Umbilical cord (tissue), 2 donors: ENCODE measurements at places on chromosomes 11 and 22.

GRCh38 chr11:79481795-79482194, 41.0 kb upstream of the TENM4 start:
- DNase-seq: no peak

- DNase-seq: no peak
Measured at GRCh38 chr11:66728038-66728692, 851 bp downstream of the SPTBN2 start.

- peak; percentile 66 for DNase-seq
Measured at GRCh38 chr11:85694385-85694980, 8.5 kb upstream of the CCDC89 start.

- no peak for DNase-seq
Measured at GRCh38 chr22:24428751-24429410, 1.5 kb downstream of the ADORA2A start.

GRCh38 chr22:48639021-48639795, 1188.5 kb downstream of the BRD1 start:
- no peak for DNase-seq

- peak; percentile 6 for DNase-seq
Measured at GRCh38 chr11:31957674-31958073, 133.2 kb upstream of the RCN1 start.

GRCh38 chr11:65354265-65355012, at the start of gene TIGD3:
TSS of gene TIGD3 (plus strand) at chr11:65354751. CDS start at chr11:65355809, 1,058 bp downstream.
- DNase-seq: peak; percentile 98

DNA sequence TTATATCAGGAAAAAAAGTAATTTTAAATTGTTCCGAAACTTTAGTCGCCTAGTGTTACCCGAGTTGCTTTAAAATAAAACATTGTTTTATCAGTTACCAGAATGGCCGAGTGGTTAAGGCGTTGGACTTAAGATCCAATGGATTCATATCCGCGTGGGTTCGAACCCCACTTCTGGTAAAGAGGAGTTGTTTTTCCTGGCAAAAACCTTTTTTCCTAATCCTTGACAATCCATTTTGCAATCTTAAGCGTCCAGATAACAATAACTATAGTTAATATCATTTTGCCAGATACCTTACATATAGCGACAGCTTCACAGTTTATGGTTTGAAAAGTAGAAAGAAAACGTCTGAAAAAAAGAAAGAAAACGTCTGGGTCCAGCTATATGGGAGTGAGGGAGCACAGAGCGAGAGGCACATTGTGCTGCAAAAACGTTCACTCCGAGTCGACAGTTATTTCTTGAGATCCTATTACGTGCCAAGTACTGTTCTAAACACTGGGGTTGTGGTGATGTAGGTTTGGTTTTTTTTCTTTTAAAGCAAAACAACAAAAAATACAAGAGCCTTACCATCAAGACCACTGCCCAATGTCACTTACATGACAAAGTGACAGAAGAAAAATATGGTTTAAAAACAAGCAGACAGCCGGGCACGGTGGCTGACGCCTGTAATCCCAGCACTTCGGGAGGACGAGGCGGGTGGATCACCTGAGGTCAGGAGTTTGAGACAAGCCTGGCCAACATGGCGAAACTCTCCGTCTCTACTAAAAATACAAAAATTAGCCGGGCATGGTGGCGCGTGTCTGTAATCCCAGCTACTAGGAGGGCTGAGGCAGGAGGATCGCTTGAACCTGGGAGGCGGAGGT, 40.6 kb downstream of the OR4D9 start:
- DNase-seq: peak; percentile 80

GRCh38 chr11:96127596-96127959, 203.7 kb upstream of the MTMR2 start:
- no peak for DNase-seq

- DNase-seq: peak; percentile 57
Measured at GRCh38 chr22:44735518-44736428, 16.6 kb upstream of the ARHGAP8 start.

DNA sequence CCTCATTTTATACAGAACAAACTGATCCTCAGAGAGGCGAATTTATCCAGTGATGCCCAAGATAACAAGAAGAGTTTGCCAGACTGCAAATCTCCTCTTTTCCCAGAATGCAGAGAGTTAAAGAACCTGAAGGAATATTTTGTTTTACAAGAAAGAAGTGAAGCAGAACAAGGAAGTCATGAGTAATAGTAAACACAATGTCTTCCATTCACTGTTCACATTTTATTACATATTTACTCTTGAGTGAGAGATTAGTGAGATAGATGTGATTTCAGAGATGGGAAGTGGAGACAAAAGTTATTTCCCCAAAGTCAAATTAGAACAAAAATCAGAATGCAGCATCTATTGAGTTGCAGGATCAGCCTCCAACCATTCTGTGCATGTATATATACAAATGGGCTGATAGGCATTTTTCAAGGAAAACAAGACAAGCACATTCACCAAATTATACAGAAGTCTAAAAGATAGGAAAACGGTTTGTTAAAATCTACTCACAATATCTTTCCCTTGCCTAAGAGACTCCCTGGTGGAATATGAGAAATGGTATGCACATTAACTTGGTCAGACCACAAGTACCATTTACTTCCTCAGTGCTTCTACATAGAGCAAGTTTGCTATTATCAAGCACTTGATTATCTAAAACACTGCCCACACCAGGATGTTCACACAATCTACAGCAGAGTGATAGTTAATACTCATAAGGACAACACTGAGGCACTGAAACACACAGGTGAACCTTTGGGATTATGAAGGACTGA, 12.0 kb downstream of the GUCY1A2 start:
- no peak for DNase-seq

GRCh38 chr11:8250981-8251615, 12.6 kb downstream of the LMO1 start:
- DNase-seq: no peak

DNA sequence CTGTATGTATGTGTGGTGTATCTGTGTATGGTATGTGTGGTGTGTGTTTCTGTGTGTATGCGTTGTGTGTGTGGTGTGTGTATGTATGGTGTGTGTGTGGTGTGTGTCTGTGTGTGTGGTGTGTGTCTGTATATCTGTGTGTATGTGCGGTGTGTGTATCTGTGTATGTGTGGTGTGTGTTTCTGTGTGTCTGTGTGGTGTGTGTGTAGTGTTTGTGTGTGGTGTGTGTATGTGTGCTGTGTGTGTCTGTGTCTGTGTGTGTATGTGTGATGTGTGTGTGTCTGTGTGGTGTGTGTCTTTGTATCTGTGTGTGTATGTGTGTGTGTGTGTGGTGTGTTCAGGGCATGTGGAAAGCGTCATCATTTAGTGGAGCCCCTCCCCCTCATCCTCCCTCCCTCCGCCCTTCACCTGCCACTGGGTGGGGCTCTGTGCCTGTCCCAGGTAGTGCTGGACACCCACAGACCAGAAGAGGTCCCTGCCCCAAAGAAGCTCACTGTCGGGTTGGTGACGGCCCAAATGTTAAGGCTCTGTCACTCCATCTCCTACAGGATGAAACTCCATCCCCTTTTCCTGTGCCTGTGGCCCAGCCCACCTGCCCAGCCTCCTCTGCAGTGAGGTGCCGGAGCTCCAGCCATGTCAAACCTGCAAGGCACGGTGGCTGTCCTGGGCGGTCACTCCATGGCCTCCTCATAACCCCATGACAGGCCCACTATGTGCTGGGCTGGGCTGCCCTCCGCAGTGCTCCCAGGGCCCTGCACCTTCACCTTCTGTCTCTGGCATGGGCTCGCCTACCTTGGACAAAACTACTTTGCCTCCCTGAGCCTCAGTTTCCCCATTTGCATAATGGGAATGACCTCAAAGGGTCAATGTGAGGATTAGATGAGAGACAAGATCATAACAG, 23.4 kb upstream of the SHISAL1 start:
- no peak for DNase-seq

- no peak for DNase-seq
Measured at GRCh38 chr11:60874421-60875365, 7.4 kb downstream of the ZP1 start.

GRCh38 chr11:133215596-133216230, 316.6 kb downstream of the OPCML start:
- DNase-seq: no peak

DNA sequence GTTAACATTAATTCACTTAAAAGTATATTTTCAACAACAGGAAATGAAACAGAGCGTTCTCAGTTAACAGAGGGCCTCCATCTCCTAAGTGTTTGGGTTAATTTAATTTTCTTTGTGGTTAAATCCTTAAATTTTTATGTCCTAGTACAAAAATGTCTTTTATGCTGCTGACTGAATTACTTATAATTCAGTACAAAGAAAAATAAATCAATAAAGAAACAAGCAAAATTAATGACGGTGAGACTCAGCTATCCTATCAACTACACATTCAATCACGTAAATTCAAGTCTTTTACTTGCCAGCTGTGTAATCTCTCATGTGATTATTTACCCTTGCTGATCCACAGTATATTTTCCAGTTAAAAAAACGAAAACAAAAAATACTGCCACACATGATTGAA, 81.4 kb downstream of the BBOX1 start:
- DNase-seq: no peak

DNA sequence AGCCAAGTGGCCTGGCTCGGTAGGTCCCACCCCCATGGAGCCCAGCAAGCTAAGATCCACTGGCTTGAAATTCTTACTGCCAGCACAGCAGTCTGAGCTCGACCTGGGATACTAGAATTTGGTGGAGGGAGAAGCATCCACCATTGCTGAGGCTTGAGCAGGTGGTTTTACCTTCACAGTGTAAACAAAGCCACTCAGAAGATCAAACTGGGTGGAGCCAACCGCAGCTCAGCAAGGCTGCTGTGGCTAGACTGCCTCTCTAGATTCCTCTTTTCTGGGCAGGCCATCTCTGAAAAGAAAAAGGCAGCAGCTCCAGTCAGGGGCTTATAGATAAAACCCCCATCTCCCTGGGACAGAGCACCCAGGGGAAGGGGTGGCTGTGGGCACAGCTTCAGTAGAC, 22.3 kb upstream of the OR5B21 start:
- DNase-seq: no peak

- DNase-seq: peak; percentile 48
Measured at GRCh38 chr11:81644239-81644840, 1089.3 kb downstream of the FAM181B start.

DNA sequence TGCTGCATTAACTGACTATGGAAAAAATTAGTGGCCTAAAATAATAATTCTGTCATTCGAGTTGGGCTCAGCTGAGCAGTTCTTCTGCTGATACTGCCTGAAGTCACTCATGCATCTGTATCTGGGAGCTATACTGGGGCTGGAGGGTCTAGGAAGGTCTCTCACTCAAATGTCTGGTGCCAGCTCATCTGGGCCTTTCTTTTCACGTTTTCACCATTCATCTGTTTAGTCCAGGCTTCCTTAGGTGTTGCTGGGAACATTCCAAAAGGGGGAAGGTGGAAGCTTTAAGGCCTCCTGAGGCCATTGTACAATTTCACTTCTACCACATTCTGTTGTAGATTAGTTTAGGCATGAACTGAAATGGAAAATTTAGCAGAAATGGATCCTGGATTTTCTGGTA, 28.0 kb downstream of the YAP1 start:
- no peak for DNase-seq

DNA sequence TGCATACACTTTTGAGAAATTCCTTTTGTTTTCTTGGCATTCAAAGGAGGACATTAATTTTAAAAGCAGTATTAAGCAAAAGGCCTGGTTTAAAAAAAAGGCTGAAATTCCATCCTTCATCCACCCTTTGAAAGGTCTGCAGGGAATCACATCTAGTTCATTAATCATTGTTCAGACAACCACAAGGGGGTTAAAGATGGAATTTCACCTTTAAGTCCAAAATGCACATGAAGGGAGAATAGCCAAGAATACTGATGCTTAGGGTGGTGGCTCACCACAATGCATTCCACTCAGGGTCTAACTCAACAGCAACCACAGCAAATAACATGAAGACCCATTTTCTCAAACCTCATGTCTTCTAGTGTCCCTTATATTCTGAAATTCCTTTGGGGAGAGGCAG, 256.9 kb downstream of the CADM1 start:
- no peak for DNase-seq

GRCh38 chr11:123439616-123440015, 9.5 kb downstream of the GRAMD1B start:
- no peak for DNase-seq

DNA sequence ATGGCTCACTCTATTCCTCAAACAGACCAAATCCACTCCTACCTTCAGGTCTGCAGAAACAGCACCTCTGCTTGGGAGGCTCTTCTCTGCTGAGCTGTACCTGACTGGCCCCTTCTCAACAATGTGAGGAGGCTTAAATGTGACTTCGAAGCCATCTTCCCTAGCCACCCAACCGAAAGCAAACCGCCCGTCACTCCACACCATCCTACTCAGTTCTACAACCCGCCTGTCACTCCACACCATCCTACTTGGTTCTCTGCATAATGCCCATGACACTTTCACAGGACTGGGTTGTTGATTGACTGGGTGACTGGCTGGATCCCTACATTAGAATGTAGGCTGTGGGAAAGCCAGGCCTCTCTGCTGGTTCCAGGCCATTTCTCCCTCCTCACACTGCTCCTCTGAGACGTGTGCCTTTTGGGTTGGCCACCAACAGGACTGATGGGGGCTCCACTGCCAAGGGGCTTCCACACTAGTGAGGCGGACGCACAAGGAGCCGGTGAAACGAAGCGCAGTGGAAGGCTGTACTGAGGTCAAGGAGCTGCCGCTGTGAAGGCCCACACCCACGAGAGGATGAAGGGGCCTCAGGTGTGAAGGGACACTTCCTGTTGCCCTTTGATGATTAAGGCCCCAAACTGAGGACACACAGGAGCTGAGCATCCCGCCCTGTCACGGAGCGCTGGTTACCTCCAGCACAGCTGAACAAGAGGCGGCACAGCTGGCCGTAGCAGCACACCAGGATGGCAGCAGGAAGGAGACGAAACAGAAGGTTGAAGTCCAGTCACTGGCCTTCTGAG, 47.5 kb upstream of the SPATA19 start:
- no peak for DNase-seq

DNA sequence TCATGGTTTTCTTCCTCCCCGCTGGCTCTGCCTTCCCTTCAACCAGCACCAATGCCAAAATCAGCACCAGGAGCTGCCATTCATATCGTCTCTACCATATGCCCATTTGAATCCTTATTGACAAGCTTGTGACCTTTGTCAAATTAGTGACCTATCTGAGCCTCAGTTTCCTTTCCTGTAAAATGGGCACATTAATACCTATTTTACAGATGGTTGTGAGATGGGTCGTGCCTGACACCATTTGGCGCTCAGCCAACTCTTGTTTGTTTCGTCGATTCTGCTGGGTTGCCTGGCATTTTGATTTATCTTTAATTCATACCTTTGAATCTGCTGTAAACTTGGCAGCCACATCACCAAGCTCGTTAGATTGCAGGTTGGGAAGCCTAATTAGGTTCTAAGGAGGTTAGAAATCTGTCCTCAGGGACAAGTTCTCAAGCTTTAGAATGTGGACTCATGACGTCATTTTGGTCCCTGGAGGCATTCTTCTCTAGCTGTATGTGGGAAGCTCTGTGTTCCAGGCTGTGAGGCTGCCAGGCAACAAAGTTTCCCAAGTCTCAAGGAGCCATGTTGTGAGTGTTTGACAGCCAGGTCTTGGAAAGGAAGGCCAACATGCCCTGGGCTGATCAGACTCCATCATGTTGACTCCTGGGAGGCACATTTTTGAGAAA, 61.0 kb downstream of the RPS6KA4 start:
- peak; percentile 22 for DNase-seq

GRCh38 chr22:50599816-50600455, 657 bp upstream of the MAPK8IP2 start:
- peak; percentile 38 for DNase-seq
